Effector CD4-positive, alpha-beta T cell (primary cell): ENCODE measurements at places on chromosomes 6 and 20.

DNA sequence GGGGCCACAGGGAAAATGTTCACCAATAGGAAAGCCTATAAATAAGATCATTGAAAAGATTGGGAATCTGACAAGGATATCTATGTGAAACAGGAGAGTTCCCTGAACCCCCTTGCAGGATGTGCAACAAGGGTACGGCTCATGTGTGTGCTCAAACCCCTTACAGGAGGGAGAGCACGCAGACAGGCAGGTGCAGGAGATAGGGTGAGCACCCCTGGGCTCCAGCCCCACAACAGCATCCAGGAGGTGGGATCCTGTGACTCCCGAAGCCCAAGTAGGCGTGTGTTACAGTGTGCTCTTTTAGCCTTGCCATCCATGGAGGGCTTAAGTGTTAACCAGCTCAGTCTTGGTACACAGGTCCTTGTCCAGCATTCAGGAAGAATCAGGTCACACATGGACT, 204.2 kb downstream of the BMP7 start:
- no peak for DNase-seq

- no peak for DNase-seq
Observed at GRCh38 chr20:44963325-44964215, 2.7 kb upstream of the STK4 start.

GRCh38 chr6:64486578-64487351, 851.2 kb downstream of the PHF3 start:
- no peak for DNase-seq

GRCh38 chr6:155041741-155042279, 46.7 kb downstream of the TIAM2 start:
- no peak for DNase-seq

DNA sequence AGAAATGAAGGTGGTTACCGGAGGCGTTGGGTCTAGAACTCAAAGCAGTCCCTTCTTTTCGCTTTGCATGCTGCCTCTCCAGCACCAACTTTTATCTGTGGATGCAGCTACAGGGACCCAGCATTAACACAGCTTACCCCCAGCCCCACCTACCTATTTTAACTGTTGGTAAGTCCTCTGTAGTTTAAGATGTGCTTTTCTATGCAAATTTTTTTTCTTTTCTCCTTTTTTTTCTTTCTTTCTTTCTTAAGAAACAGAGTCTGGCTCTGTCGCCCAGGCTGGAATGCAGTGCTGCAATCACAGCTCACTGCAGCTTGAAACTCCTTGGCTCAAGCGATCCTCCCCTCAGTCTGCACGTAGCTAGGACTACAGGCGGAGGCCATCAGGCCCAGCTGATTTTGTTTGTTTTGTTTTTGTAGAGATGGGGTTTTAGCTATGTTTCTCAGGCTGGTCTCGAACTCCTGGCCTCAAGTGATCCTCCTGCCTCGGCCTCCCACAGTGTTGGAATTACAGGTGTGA, 6.5 kb upstream of the USP45 start:
- DNase-seq: no peak
